ENCODE measurements at places on chromosomes 1 and 21.

GRCh38 chr1:59051007-59051406, 245.9 kb upstream of the FGGY start:
- no peak for DNase-seq

DNA sequence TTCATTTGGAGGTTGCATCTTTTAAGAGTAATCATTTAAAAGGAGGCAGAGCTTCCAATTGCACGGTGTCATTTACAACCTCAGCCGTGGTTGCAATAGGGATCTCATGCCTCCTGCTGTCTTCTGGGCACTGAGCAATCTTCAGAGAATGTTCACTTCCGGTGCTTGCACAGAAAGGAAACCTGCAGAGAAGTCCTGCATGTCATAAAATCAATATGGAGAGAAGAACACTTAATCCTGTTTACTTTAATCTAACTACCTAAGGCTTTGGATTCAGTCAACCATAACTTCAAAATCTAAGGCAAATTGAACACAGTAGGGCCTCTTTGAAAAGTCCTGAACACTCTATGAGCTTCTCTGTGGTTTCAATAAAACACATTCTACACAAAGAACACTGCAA, 11.3 kb upstream of the MAP10 start:
- peak; percentile 17 for DNase-seq

- DNase-seq = peak; percentile 15
Measured at GRCh38 chr1:185735701-185736064, 1.5 kb downstream of the HMCN1 start.

DNA sequence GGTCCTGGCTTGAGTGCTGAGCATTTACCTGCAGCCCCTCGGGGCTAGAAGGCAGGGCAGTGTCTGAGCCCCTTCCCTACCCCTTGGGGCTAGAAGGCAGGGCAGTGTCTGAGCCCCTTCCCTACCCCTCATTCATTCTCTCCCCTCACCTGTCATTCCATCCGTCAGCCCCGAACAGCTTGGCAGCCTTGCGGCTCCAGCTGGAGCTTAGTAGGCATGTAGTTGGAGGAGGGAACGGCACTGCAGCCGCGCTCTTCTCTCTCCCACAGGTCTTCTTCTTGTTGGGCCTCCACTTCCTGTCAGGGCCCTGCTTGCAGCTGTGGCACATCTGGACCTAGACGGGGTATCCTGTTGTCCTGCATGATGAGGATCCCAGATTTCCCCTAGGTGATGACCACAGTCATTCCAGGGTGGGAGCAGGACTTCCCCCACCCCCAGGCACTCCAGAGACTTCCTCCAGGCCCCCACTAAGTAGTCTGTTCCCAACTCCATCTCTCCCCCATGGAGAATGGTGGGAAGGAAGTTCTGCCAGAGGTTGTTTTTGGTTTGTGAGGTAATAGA, 22.2 kb downstream of the MAPKAPK2 start:
- no peak for DNase-seq

GRCh38 chr1:238474263-238474662, 583.5 kb upstream of the ZP4 start:
- no peak for DNase-seq

DNA sequence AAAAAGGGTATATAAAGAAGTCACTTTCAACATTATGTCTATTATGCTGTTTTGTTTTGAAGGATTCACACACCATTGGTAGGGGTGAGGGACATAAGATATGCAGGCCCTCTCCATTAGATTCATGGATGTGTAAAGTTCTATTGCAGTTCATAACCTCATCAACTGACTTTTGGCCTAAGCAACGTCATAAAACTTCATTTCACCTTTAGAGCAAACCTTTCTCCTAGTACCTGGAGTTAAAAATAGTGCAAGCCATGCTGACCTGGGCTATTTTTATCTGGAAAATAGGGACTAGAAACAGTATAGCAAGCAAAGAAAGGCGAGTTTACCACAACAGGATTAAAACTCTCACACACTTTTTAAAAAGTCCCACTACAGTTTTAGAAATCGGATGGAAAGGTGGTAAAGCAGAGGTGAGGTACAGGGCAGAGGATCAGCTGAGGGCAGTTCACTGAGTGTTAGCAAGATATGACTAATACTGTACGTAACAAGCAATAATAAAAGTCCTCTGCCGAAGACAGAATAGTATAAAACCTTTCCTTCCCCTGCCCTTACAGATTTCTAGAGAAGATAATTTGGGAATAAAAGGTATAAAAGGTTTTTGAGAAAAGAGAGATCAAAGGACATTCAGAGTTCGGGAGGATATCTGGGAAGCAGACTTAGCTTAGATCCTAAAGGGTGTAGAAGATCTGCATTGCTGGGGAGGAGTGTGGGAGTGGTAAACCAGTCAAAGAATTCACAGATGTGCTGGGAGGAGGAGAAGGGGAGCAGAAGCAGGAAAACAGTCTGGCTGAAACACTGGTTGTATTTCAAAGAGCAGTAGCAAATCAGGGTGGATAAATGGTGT, 14.3 kb downstream of the EGLN1 start:
- no peak for DNase-seq

DNA sequence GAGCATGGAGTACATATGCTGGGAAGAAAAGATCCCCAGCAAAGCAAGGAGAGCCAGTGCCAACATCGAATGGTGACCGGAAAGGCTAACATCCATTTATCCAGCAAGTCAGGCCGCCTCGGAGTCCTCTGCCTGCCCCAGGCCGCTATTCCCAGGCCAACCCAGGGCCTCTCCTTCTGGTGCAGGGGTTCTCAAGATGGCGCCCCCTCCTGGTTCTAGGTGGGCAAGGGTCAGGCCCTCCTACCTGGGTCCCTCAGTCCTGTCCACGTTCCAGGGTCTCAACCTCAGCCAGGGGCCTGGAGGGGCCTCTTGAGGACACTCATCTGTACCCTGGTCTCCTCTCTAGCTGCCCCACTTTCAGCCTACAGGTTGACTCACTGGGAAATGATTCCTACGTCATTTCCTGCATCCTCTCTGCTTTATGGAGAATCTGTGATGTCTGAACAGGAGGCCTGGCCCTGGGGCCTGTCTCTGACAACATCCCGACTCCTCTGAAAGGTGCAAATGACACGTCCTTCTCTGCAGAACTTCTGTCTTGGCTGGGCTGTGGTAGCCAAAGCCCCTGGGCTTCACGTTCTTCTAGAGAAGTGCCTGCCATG, 145.3 kb downstream of the PSMG1 start:
- no peak for DNase-seq

DNA sequence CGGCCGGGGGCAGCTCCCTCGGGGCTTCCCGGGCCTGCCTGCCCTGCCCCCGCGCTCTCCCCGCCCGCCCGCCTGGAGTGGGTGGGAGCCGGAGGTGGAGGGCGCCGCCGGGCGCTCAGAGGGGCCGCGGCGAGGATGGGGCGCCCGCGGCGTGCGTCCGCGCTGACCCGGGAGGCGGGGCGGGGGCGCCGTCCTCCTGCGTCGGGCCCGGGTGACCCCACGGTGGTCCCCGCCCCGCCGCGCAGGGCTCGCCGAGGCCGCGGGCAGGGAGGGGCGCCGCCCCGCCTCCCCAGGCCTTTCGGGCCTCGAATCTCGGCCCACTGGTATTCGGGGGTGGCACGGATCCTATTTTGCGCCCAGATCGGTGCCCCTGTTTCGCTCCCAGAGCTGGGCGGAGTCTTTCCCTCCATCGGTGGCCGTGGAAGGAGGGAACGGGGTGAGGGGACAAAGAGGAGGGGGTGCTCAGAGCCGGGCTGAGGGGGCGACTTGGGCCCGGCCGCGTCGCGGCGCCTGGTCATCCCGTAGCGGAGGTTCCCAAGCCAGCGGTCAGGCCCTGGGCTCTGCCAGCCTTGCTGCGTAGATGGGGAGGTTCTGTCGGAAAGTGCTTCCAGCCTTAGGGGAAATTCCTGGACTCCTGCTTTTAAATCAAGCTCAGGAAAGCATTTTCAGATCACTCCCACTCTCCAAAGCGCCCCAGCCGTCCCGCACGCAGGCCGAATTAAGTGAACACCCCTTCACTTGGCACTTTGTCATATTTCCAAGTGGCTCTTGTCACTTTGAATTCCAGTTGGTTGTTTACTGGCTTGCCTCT, 545 bp downstream of the PATJ start:
- peak; percentile 51 for DNase-seq

GRCh38 chr1:65694126-65694525, 98.6 kb upstream of the PDE4B start:
- DNase-seq = no peak

- no peak for DNase-seq
Measured at GRCh38 chr1:48047116-48047515, 49.9 kb upstream of the TRABD2B start.

- no peak for DNase-seq
Measured at GRCh38 chr1:2908561-2908960, 107.1 kb upstream of the TTC34 start.

DNA sequence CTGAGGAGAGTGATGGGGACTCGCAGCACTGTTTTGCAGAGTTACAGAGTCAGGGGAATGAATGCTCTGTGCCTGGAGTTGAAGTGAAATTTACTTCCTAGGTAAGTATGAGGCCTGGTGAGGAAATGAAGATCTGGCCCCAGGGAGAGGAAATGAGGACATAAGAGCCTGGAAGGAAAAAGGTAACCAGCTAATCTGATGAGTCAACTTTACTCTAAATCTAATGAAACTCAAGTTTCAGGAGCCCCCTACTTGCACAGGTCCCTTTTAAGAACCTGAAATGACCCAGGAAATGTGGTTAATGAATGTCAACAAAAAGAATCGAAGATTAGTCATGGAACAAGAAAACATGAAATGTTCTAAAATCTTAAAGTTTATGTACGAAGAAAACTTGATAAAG, 599.0 kb downstream of the AGBL4 start:
- no peak for DNase-seq

GRCh38 chr1:16625497-16626408, 12.4 kb upstream of the NBPF1 start:
- no peak for DNase-seq

- no peak for DNase-seq
Measured at GRCh38 chr1:76254104-76255030, 179.8 kb downstream of the ST6GALNAC3 start.

DNA sequence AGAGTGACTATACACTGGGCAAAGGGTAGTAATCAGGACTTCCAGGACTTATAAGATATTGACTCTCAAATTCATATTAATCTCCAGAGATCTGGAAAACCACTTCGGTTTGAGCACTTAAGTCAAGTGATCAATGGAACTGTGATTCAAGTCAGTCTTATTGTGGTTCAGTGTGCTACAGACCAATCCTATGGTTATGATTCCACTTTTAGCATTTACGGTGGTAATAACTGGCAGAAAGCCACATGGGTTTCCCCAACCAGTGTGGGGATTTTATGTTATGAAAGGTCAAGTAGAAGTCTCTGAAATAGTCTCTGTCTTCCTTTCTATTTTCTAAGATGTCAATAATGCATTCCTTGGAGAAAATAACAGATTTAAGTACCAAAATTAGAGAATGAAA, 151.3 kb upstream of the NEGR1 start:
- DNase-seq = no peak

GRCh38 chr1:207925210-207925609, 14.3 kb upstream of the CD34 start:
- DNase-seq = no peak

DNA sequence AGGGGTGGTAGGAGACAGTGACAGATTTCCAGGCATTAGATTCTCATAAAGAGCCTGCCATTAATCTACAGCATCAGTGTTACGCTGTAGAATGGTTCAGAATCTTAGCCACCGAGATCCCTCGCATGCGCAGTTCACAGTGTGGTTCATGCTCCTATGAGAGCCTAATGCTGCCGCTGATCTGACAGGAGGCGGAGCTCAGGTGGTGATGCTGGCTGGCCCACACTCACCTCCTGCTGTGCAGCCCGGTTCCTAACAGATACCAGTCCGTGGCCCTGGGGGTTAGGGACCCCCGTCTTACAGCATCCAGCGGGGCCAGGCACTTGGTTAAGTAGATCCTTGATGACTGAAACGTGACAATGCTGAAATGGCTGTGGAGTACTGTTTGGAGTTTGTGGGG, 163.6 kb upstream of the C1orf21 start:
- no peak for DNase-seq

DNA sequence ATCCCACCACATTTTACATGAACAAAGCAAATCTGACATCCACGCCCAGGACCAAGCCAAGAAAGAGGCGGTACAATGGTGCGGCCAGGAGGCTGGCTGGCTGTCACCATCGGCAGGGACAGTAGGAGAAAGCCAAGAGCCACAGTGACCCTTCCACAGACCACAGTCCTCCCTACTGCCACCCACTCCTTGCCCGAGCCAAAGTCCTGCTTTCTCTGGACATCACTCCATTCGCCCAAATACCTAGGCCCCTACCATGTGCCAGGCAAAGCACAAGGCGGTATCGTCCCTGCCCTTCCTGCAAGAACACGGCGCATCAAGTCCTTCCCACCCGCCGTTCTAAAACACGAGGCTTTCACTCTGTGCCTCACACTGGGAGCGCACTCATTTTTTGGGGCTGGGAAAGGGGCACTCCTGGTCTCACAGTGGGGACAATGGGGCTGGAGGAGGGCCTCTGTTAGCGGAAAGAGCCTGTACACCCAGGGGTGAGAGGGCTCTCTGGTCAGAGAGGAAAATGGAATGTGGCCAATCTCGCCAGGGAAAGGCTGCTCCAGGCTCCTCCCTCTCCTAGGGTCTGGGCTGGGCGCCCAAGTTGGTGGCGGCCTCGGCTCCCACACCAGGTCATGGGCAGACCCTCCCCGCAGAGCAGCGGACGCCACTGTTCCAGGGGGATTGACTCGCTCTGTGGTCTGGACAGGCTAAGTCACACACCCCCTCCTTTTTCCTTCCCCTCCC, 26.5 kb downstream of the SSBP3 start:
- no peak for DNase-seq

DNA sequence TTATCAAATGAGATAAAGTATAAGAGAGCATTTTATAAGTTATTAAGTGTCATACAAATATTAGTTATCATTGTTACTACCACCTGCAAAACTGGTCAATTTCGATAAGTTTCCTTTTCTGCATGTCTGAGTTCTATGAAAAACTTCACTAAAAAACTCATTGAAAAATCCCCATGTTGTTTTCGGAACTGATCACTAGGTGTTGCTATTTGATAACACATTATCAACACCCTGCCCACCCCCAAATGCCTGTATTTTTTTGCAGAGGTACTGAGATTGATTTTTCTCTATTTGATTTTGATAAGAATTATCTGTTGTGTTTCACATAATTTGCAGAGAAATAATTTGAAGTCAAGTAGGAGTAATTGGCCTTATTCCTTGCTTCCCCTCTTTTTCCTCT, 22.1 kb upstream of the DISP1 start:
- DNase-seq = no peak

DNA sequence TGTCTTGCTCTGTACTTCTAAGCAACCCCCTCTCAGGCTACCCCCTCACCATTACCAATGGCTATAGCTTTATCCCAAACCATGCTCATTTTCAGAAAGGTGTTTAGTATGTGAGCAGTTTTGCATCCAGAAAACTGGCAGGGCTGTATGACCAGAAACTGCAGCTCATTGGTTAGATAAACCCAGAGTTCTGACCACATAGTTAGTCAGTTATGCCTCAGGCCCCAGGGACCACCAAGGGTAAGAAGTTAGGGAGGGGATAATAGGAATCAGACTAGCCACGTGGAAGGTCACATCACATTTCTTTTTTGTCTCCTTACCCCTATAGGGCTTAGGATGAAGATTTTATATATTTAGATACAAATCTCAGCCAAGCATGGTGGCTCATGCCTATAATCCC, 1.2 kb downstream of the ITGA10 start:
- DNase-seq = no peak

Measured in renal pelvis (tissue), 12 donors.